ENCODE measurements at places on chromosomes 13 and 19. TPM values are rescaled to one million over a fixed set of nuclear protein-coding genes. Genes with fewer than 3 reads are reported as not detected.

Gene WASF3
- total RNA-seq, result 25.8 TPM

Gene UNC13A
- 1.2 TPM for total RNA-seq

Gene LYPD3
- 0.22 TPM for total RNA-seq

DNA sequence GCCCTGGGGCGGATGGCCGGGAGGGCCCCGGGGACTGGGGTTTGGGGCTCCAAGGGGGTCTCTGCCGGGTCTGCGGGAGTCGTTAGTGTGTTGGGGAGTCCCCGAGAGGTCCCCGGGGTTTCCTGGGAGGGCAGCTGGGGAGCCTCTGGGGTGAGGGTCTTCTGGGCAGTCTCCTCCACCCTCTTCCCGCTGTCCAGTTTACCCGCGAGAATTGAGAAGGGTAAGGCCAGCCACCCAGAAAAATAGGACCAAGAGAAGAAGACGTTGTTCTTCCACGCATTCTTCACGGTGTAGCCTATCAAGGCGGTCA is 1.0 kb upstream of the ETFB start:
- no peak for DNase-seq

GRCh38 chr13:78680115-78680561 is 21.2 kb upstream of the OBI1 start:
- no peak for DNase-seq

DNA sequence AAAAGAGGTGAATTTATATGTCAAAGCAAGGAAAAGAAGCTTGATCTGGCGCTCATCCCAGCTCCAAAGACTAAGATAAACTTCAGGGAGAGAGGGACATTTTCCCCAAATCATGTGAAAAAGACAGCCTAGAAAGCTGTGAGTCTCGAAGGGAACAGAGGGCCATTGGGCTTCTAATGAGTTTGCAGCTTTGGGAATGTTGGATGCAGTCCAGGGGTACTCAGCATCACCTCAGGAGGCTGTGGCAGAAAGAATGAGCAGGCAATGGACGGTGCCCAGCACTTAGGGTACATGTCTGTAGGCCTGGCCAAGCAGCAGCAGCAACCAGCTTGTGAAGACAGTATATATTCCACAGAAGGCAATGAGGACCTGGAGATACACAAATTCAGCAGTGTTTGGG is 25.7 kb upstream of the WASF3 start:
- no peak for DNase-seq
